ENCODE measurements at places on chromosomes 12 and 14.

GRCh38 chr14:82045339-82045738, 511.7 kb upstream of the SEL1L start:
- no peak for DNase-seq

- DNase-seq: no peak
Measured at GRCh38 chr12:95337146-95337545, 119.5 kb downstream of the VEZT start.

GRCh38 chr14:101790232-101790631, 28.7 kb downstream of the PPP2R5C start:
- no peak for DNase-seq

- peak; percentile 87 for DNase-seq
Measured at GRCh38 chr14:32201816-32202490, at the start of gene RNU6-7. RNU6-7 (plus strand) TSS chr14:32202045.

DNA sequence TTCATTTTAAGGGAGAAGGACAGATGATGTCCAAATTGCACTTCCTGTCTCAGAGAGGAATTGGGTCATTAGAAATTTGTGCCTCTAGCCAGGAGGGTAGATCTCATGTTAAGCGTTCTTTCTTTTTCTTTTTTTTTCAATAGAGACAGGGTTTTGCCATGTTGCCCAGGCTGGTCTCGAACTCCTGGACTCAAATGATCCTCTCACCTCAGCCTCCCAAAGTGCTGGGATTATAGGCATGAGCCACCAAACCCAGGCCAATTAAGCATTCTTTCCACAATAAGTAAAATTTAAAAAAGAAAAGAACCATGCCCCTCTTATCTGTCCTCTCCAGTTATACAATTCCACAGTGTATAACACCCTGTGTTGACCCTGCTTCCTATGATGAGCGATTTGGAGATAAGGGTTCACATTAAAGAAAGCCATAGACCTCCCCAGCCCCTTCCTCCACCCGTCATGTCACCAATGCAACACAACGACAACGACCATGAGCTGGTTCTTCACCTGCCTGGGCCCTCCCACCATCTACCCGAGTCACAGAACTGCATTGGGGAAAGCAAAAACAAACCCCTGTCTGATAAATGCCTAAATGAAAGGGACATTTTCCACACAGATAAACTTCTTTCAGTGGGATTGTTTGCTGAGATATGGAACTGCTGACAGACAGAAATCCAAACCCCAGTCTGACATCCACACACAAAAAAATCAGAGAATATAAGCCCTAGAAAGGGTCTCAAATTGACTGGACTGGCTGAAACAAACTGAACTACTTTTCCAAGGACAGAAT, 37.3 kb downstream of the SSH1 start:
- no peak for DNase-seq

DNA sequence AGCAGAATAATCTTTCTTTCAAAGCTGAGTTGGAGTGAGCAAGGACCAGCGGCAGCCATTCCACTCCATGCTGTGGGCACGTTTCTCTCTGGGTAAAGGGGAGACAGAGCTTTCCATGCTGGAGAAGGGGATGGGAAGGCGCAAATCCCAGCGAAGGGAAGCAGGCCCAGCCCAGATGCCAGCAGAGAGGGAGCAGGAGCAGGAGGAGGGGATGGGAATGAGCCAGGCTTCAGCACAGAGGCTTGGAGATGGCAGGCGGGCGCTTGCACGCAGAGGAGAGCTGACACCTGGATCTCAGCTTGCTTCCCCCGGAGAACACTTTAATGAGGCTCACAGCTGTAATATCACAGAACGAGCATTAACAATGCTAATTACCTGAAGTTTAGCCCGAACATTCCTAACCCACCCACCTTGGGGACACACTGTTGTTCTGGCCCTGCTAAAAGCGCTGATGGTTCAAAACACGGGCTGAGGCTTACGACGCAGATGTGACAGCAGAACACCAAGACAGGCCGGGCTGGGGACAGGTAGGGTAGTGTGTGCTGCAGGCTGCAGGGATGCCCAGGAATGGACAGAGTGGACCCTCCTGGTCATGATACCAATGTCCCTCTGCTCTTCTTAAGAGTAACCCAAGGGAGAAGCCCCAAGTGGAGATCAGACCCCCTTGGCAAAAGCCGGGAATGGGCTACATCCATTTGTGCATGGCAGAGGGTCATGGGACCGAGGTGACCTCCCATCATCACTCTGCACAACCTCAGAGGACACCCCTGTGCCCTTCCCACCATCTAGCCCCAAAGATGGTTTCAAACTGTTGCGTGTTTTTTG, 288.6 kb downstream of the DPF3 start:
- DNase-seq: no peak

- DNase-seq: no peak
Measured at GRCh38 chr12:16063726-16064125, 152.6 kb downstream of the DERA start.

DNA sequence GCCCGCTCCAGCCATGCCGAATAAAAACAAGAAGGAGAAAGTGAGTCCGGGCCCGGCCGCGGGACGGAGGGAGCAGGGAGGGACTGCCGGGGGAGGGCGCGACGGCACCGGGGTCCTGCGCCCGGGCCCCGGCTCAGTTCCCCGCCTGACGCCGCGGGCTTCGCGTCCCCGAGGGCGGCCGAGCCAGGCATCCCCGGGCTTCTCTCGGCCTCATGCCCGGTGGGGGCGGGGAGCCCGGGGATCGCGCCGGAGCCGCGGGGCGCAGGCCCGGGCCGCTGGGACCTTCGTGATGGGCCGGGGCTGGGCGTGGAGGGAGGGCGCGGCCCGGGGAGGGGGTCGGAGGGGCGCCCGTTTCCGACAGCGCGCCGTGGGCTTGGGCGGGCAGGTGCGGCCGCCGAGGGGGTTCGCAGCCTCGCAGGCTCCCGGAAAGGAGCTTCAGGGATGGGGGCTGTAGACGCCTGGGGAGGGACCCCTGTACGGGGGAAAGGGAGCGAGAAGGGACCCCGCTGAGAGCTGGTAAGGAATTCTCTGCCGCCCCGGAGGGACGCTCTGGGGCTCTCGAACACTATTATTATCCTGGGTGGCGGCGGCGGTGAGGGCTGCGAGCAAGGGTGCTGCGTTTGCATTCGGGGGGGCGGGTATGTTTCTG, 496 bp downstream of the PPP2R5C start:
- no peak for DNase-seq

DNA sequence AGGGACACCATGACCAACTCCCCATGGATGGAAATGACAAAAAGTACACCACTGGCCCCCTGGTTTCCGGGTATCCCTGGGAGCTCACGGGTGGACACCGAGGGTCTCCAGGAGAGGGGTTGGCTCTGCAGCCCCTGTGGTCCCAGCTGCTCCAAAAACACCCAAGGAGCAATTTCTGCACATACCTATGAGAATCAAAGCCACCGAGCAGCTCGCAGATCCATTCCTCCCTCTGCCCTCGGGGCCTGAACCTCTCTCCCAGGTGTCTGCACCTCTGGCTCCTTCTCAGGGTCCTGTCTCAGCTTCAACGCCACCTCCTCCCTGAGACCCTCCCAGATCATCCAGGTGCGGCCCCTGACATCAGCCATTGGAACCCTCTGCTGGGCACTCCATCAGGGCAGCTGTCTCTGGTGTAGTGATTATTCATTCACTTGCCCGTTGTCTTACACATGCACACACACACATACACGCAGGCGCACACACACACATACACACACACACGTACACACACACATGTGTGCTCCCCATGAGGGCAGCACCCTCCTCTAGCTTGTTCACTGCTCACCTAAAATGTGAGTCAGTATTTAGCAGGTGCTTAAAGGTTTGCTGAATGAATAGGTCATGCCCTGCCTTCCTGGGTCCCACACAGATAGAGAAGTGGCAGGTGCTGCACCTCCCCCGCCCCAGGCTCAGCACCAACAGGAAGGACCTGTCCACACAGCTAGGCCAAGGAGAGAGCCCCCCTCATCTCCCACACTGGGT, 5.9 kb downstream of the RIMBP2 start:
- no peak for DNase-seq

DNA sequence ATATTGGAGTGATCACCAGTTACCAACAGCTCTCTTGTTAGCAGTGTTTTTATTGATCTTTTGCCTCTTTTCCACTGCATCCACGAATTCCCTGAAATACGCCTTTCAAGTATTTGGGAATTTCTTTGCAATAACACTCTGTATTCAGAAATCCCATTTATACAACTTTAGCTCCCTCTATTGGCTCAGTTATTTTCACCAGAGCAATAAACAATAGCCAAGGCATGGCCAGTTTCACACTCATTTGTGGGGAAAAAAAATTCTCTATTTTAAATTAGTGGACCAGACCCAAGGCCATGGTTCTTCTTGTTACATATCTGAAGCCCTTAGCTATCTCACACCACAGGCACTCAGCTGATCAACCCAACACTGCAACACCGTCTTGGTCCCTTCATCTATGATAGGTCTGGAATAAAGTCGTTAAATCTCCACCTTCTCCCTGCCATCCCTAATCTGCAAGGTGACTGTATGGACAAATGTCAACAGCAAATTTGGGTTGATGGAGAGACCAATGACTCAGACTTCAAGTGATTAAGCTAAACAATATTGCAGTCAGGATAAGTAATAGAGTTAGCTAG, 92.4 kb upstream of the TMEM260 start:
- DNase-seq: no peak

GRCh38 chr14:76876076-76876475, 49.9 kb downstream of the LRRC74A start:
- DNase-seq: peak; percentile 75

GRCh38 chr12:52156757-52157565, 34.9 kb downstream of the KRT80 start:
- peak; percentile 58 for DNase-seq

DNA sequence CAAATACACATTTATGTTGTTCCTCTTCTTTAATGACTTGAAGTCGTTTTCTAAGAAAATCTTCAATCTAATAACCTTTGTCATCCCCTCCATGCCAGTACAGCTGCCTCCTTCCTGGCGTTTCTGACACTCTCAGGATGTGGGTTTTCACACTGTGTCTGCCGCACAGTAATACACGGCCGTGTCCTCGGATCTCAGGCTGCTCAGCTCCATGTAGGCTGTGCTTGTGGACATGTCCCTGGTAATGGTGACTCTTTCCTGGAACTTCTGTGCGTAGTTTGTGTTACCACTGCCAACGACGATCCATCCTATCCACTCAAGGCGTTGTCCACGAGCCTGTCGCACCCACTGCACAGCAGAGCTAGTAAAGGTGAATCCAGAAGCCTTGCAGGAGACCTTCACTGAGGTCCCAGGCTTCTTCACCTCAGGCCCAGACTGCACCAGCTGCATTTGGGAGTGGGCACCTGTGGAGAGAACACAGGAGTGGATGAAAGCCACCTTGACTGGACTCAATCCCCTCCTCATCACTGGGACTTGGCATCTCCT, 1095.9 kb downstream of the TMEM121 start:
- no peak for DNase-seq

DNA sequence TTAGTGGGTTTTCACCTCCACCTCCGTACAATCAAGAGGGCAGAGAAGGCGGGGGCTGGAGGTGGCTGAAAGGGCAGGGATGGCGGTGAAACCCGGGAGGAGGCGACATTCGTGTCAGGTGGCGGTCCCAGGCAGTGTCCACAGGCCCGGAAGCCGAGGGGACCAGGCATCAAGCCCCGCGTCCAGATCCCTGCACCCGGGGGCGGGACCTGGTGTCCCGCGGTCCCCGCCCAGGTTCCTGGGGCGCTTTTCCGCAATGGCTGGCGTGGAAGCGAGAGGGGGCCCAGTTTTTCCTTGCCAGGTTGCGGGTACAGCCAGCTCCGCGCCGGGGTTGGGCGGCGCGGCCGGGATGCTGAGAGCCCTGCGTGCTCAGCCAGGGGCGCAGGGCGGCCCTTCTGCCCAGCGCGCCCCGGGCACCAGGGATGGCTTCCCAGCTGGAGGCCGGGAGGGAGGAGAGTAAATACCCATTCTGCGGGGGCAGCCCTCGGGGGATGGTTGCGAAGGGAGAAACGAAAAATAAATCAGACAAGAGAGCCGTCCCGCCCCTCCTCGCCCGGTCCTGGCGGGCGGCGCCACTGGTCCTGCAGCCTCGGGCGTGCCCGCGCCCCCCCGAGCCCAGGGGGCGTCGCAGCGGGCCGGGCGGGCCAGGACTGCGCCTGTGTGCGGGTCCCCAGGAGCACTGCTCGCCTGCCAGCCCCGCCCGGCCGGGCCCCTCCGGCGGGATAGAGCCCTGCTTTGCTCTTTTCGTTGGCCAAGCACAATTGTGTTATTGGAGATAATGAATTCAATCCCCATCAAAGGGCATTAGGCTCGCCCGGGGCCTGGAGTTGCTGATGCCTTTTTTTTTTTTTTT, 11.5 kb downstream of the FOXA1 start:
- DNase-seq: no peak

DNA sequence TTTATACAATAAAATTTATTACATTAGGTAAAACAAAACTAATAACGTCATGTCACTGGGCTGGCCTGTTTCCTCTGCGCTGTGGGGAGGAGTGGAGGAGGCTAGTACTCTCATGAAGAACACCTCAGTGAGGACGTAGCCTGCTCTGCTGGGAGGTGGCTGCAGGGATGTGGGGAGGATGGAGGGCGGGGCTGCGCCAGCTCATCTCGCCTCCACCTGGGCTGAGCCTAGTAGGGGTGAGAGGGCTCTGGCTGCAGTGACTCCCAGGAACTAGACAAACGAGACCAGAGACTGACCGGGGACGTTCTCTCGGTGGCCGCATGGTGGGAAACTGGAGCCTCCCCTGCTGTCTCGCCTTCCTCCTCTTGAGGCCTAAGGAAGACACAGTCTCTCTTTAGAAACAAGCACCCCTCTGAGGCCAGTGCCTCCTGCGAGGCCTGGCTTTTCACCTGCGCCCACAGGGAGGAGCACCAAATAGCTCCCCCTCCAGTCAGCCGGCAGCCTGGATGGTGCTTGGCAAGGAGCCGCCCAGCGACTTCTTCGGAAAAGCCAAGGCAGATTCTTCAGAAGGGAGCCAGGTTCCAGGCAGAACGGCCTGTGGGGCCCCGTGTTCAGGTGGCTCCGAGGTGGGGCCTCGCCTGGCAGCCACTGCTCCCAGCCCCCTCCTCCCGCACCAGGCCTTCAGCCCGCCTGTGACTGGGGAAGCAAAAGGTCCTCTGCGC, 62.4 kb downstream of the PLEKHG3 start:
- DNase-seq: no peak

DNA sequence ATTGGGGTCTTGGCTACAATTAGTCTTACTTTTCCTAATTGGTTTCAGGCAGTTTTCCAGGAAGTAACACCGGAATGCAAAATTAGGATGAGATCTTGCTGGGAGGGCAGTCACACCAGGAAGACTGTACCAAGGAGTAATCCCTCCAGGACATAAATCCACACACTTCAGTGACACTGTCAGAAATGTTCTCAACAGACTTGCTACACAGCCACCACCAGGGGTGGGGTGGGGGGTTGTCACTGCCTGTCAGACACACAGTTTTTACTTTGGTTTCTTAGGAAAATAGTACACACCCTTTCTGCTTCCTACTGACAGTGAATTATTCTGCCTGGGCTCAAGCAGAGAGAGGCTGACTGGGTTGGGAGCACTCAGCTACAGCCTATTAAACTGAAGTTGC, 102.9 kb upstream of the CCDC196 start:
- no peak for DNase-seq

- DNase-seq: peak; percentile 89
Measured at GRCh38 chr12:40107098-40107802, 1.4 kb upstream of the SLC2A13 start.

- DNase-seq: no peak
Measured at GRCh38 chr12:11780521-11781101, 131.1 kb downstream of the ETV6 start.
